ENCODE measurements at places on chromosomes 3 and 15.

DNA sequence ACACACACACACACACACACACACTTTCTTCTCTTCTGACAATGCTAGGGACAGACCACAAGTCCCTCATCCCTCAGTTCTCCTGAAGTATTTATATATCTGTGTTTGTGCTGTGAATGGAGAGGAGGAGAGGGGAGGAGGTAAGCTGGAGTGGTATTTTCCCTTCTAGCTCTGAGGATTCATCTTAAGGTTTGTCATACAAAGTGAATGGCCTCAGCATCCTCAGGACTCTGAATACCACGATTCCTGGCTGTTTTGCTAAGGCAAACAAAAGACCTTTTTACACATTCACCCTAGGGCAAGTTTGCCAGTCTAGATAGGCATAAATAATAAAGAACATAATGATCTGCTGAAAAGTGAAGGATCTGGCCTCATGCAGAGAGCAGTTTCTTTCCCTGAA, 65.7 kb upstream of the CHMP2B start:
- no peak for DNase-seq

- peak; percentile 51 for DNase-seq
Observed at GRCh38 chr3:21273259-21274025, 477.6 kb downstream of the ZNF385D start.

DNA sequence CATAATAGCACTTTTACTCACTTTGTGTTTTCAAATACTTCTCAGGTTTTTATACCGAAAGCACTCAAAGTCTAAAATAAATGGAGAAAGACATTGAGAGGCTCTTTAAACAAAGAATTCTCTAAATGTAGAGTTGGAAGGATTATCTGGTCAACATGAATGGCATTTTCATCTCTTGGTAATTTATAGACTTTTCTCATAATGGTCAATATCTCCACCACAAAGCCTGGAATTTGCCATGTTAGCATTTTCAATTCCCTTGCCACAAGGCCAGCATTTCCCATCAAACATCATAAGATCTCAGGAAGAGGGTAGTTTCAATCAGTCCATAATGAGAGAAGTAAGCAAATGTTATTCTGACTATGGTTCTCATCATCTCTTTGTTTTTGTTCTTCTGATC, 293.0 kb downstream of the CADM2 start:
- DNase-seq: no peak

DNA sequence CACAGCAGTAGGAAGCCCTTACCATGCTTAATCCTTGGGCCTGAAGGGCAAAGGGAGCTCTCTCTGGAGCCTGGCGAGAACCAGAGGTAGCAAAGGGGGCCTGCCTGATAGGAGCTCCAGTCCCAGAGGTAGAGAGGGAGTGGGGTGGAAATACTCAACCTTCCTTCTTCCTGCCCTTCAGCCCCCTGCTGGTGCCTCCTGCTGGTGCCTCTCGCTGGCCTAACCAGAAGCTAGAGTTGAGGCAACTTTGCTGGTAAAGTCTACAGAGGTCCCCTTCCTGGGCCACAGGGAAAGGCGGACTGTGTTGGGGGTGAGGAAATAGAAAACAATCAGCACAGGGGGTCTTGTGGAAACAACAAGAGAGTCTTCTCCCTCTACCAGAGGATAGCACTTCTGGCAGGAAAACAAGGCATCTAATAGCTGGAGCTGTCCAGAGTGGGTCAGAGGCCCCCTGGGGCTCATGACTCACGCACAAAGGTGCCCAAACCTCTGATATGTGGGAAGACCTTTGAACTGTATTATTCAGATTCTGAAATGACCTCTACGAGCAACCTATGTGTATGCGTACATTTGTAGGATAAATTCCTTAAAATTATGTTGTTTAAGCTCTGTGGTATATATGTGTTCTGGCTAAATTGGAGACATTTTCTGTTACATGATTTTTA, 133.9 kb downstream of the LRRC28 start:
- DNase-seq: no peak

DNA sequence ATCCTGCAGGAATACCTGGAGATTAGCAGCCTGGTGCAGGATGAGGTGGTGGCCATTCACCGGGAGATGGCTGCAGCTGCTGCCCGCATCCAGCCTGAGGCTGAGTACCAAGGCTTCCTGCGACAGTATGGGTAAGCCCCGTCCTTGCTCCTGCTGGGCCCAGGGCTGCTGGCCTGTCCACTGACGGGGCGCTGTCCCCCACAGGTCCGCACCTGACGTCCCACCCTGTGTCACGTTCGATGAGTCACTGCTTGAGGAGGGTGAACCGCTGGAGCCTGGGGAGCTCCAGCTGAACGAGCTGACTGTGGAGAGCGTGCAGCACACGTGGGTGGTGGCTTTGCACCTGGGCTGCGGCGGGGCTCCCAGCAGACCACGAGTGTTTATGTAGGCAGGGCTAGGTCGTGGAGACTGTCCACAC, 5.0 kb downstream of the FES start:
- DNase-seq: no peak

GRCh38 chr15:70093070-70093469, 4.6 kb downstream of the TLE3 start:
- no peak for DNase-seq

- no peak for DNase-seq
Observed at GRCh38 chr3:13120289-13120927, 47.2 kb upstream of the IQSEC1 start.

DNA sequence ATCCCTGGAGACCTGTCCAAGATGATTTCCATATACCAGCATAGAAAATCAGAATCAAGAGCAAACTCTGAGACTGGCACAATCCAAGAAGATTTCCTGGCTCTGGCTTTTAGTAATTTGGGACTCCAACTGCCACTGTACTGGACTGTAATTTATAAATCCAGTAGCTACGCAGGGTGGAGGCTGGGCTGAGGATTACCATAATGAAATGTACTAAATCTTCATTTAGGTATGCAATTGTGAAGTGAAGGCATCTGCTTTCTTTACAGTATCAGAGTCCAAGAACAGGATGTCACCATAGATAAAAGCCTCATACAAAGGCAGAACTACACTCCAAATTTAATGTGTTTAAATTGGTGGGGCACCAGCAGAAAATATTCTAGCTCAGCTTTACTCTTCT, 46.5 kb downstream of the TMEM39A start:
- no peak for DNase-seq

DNA sequence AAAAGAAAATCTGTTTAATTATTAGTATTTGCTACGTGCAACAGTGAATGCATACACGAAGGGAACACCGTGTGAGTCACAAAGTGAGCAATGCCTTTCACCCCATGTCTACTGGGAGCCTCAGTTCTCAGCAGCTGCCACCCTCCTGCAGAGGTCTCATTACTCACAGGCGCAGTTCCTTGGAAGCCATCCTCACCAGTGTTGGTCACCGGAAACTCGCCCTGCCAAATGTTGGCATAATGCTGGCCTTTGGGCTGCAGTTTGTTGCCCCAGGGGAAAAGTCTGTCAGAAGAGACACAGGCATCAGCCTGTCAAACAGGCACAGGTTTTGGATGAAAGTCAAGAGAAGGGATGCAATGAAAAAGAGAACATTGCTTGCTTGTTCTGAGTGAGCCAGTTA, 50.1 kb downstream of the SUMF1 start:
- DNase-seq: peak; percentile 76

- DNase-seq: peak; percentile 34
Observed at GRCh38 chr3:71066849-71067261, 516.7 kb downstream of the FOXP1 start.

DNA sequence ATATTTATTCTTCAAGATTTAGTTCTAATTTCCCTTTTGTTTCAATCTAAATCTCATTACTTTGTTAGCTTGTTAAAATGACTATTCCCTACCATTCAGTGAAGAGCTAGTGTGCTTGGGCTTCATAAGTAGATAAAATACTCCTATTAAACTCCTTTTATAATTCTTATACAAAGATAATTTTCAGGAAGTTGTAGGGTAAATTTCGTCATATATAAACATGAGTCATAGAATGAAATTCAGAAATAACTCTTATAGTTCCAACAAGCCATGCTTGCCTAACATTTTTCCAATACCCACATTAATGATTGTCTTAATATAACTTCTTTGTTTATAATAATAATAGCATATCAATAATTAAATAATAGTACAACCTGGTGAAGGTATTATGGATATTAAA, 407.3 kb downstream of the NAALADL2 start:
- no peak for DNase-seq

DNA sequence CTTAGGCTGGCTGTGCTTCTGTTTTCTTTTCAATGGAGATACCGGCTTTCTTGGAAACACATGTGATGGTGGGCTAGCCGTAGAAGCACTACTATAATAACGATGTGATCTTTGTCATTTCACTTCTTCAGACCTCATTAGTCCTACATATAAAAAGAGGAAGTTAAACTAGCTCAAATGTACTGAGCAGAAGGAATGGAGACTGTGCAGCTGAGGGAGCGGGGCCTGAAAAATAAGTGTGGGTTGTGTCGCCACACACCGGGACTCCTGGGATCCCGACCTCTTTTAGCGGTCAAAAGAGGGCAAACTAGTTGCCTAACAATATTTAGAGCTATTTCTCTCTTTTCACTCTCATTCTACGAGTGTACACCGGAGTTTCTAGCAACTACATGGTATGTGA, 1.0 kb upstream of the RNF7 start:
- no peak for DNase-seq

- DNase-seq: no peak
Observed at GRCh38 chr3:124318656-124319055, 326.7 kb upstream of the ROPN1 start.

GRCh38 chr3:136621628-136622027, 130.6 kb downstream of the STAG1 start:
- DNase-seq: peak; percentile 34

DNA sequence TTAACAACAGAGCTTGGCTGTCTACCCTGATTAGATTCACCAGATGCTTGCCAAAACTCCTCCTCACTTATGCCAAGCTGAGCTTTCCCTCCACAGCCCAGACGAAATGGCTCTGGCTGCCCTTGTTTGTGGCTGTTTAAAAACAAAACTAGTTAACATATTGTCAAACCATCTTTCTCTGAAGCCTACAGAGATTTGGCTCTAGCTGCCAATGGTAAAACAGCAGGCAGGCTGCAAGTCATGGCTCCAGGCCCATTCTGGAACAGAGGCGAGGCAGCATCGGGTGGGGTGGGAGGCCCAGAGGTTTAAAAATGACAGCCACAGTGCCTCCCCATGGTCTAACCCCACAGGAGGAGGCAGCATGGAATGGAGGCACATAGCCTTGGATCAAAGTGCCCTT, 75.9 kb downstream of the SCN5A start:
- DNase-seq: no peak

DNA sequence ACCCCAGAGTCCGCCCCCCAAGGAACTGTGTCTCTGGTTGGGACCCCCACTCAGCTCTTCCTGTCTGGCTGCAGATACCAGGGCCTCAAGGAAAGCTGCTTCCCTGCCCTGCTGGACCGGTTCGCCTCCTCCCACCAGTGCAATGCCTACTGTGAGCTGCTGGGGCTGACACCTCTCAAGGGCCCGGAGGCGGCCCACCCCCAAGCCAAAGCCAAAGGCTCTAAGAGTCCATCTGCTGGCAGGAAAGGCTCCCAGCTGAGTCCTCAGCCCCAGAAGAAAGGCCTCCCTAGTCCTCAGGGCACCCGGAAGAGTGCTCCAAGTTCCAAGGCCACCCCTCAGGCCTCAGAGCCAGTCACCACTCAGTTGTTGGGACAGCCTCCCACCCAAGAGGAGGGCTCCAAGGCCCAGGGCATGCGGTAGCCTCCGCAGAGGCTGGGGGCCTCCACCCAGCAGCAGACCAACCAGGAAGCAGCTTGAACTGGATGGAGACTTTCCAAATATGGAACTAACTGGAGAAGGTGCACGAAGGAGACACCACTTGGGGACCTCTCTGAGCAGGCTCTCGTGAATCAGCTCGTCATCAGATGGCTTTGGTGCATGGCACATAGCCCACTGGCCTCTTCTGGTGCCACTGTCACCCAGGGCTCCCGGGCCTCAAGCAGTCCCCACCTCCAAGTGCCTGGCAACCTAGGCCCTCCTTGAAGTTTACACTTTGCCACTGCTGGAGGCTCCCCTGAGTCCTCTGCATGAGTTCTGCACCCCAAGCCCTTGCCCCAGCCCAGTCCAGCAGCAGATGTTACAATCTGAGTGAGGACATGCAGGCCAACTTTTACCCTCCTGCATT, 16.2 kb upstream of the SLC28A1 start:
- no peak for DNase-seq

Measured in AG08395 (cell line).